Mesenteric fat pad (tissue), 1 donor: ENCODE measurements at places on chromosomes 4 and X.
A peak's percentile ranks its signal among the peaks of the same experiment; 100 is the strongest.

DNA sequence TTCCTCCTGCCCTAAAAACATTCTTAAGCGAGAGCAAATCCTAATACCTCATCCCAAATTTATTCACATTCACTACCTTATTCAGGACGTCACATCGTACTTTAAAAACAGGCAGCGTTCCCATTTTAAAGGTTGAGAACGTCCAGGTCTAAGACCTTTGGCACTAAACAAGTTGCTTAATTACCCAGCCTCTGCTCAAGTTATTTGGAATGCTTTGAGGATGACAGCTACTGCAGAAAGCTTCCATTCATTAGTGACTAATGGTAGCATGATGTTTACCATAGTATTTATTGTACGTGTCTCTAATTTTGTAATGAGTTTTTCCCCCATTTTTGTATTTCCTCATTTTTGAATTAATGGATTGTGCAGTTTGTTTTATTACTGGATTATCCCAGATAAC, 1.5 kb downstream of the USP38 start:
- DNase-seq, result no peak

DNA sequence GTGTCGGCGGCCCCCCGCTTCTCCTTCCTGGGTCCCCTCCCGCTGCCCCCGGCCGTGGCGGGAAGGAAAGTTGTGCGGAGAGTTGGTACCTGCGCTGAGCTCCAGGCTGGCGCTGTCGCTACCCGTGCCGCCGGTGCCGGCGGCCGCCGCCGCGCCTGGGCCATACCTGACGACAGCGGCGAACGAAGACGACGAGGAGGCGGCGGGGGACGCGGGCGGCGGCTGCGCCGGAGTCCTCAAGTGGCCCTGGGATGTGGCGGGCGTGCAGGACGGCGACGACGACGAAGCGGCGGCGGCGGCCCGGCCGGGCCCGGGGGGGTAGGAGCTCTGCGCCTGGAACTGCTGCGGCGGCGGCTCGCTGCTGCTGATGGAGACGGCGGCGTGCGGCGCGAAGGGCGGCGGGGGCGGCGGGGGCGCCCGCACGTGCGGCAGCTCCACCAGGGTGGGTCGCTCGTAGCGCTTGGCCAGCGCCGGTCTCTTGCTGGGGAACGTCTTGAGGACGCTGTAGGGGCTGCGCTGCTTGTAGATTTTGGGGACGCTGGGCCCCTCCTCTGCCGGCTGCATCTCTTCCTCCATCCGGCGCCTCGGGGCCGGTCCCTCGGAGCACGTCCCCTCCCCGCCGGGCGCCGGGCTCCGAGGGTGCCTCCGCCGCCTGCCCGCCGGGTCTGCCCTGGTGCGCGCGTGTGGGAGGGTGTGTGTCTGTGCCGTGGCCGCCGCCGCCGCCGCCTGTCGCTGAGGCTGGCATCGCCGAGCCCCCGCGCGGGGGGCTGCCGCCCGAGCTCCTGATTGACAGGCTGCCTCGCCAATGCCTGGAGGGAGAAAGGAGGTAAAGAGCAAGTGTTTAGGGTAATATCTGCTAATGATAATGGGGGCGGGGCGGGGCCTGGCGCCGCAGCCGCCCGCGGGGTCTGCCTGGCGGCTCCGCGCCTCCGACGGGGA, 618 bp downstream of the BEND4 start:
- no peak for DNase-seq

DNA sequence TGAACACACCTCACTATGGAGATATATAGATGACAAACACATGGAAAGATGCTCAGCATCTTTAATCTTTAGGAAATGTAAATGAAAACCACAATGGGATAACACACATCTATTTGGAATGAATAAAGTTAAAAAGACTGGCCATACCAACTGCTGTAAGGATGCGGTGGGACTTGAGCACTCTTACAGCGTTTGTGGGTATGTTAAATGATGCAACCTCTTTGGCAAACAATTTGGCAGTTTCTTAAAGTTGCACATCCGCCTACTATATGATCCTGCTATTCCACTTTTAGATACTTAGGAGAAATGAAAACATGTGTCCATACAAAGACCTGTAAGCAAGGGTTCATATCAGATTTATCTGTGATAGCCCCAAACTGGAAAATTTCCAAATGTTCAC, 50.7 kb downstream of the MRPL1 start:
- DNase-seq, result no peak

DNA sequence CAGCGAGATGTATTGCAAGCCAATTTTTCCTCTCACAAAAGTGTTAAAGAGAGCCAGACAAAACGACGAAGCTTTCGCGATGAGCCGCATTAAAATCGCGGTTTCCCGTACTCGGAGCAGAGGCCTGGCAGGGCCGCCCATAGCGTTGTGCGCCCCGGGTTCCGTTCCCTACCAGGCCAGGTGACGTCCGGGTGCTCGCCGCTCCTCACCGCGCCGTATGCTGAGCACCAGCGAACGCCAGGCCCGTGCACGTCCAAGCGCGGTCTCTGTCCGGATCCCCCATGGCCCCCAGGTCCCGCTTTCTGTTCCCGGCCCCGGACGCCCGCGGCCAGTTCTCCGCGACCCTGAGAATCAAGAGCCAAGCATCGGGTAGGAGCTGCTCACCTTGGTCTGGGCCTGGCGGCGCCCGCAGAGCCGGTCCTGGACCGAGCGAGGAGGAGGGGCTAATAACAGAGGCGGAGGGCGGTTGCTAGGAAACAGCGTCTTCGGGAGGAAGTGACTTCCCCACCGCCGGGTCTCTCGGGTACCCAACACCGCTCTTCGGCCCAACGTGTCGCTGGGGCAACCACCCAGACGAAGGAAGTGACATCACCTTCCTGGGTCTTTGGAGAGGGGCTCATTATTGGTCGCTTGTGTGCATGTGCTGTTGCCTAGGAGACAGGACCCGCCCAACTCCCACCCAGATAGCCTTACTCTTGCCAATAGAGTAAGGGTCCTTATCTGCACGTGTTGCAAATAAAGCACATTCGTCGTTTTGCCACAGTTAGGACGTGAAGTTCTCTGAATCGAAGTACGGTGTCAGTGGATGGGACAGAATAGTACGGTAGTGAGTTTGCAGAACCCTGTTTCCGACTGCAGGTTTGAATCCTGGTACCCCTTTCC, at the start of gene MAP9:
TSS of gene MAP9 (minus strand) at position 579 of the 882 bp plus-strand sequence. CDS start 1,115 bp downstream, outside the sequence.
- DNase-seq, result no peak

DNA sequence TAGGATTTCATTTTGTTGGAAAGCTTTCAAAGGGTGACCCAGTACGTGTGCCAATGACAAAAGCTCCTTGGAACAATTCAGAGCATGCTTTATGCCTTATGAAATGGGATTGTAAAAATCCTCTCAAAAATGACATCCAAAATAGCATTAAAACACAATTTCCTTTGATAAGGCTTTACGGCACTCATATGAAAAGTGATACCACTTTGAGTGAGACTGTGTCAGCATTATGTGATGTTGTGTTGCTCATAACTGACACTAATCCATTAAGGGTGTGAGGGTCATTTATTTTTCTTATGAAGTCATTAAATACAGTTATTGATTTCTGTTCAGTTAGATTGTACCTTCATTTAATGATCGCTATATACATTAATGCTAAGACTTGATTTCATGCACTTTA, 250.2 kb downstream of the TENM3 start:
- DNase-seq, result no peak

GRCh38 chrX:132040066-132040465, 17.0 kb downstream of the STK26 start:
- no peak for DNase-seq

DNA sequence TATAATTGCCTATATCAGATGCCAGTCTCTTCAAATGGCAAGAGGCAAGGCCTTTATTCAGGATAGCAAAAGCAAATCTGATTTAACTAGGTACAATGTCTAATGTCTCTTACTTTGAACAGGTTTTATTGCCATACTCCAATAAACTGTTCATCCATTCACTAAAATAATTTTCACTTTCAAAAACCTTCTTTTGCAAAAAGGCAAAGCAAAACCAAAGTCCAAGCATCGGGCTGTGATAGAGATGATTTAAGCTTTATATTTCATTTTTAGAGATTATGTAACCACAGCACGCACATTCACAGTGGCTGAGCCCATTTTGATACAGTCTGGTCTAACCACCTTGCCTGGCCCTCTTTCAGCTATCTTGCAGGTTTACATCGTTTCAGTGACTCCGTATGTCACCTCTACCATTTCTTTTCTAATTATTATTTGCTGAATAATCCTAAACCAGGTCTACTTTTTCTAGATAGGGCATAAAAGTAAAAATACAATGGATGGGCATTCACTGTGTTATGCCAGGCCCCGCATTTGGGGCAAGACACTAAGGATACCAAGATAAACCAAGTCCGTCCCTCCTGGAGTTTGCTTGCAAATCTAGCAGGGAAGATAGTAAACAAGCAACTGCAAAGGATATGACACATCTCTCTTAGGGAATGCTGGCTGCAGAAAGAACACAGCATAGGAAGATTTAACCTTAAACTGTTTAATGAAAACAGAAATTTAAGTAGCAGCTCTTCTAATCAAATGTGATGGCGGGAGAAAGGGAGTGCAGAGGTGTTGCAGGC, 1.8 kb downstream of the CASP3 start:
- no peak for DNase-seq

DNA sequence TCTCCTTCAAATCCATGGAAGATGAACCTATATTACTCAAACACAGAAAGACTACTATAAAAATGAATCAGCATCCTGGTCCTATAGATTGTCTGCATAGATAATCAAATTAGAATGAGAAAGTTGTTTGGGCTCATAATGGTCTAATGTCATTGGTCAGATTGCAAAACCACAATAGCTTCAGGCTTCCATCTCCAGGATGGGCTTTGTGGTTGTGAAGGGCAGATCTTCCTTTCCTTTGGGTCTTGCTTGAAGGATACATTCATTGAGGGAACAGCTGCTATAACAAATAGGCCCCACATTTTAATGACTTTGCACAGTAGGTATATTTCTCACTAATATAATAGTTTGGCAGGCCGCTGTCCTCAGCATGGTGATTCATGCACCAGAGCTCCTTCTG, 94.3 kb downstream of the REPS2 start:
- no peak for DNase-seq

DNA sequence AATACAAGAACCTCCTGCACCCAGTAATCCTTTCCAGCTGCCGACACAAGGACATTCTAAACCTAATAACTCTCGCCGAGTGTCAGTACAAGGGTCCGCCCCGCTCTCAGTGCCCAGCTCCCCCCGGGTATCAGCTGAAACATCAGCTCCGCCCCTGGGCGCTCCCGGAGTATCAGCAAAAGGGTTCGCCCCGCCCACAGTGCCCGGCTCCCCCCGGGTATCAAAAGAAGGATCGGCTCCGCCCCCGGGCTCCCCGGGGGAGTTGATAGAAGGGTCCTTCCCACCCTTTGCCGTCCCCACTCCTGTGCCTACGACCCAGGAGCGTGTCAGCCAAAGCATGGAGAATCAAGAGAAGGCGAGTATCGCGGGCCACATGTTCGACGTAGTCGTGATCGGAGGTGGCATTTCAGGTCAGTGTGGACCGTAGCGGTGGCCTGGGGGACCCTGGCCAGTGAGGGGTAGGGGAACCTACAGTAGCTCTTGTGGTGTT, at the start of gene MAOA:
TSS of gene MAOA (plus strand) at position 295 of the 490 bp plus-strand sequence. CDS start at position 338, 43 bp downstream.
- DNase-seq, result peak; percentile 91

DNA sequence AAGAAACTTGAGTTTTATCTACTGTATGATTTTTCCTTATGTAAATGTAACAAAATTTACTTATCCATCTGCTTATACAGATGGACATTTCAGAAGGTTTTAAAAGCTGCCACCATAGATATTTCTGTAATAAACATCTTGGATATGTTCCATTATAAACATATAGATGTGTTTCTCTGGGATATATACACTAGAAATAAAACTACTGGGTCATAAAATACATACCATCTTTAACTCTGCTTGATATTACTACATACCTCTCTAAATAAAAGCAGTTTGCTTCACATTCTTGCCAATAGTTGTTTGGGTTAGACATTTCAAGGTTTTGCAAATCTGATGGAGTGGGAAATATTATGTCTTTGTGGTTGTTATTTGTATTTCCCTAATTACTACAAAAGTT, 220.6 kb downstream of the FBXO8 start:
- DNase-seq, result no peak

GRCh38 chr4:2689825-2690700, 66.1 kb downstream of the TNIP2 start:
- DNase-seq, result peak; percentile 77

DNA sequence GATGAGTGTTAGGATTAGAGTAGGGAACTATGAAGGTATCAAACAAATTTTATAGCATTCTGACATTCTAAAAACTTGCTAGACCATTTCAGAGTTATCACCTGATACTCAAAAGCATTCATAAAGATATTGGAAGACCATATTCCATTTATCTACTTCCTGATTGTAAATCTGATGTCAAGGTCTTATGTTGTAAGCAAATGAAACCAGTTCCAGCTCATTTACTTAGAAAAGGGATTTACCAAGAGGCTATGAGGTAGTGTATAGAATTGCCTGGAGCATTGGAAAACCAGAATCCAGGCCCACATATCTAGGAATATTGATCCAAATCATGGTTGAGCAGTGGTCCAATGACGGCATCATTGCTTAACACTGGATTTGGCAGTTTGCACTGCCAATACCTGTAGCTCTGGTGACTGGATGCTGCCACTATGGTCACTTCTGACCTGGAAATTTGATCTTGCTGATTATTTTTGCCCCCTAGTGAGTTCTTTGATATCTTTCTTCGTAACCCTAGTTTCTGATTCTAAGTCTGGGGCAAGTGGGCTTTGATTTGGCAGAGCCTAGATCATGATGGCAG, 25.4 kb downstream of the ARFIP1 start:
- no peak for DNase-seq

GRCh38 chrX:96002431-96002830, 682.2 kb upstream of the DIAPH2 start:
- DNase-seq, result no peak
